ENCODE measurements at places on chromosomes 6 and 20. TPM values are rescaled to one million over a fixed set of nuclear protein-coding genes. Genes with fewer than 3 reads are reported as not detected.

ETV7 gene
- 0.86 TPM for total RNA-seq

GRCh38 chr6:157059781-157060180, 263.5 kb downstream of the TMEM242 start:
- no peak for DNase-seq

DNA sequence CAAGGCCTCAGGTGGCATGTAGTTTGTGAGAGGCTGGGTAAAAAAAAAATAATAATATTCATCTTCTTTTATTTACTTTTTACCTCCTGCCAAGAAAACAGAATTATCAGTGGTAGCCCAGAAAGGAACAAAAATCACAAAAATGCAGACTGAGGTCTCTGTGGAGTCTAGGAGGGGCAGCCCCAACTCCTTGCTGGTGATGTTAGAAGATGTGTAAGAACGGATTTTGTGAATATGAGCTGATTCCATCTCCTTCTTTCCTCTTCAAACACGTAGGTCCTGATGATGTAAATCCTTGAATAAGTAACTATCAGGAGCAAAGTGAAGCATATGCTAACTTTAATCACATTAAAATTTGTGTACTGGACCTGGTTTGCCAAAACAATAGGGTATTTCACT, 226.8 kb downstream of the EYA4 start:
- no peak for DNase-seq

RBM24 gene
- not detected for total RNA-seq

- no peak for DNase-seq
These were observed 43.2 kb downstream of the RNF24 start for GRCh38 chr20:3972161-3972560.

DNA sequence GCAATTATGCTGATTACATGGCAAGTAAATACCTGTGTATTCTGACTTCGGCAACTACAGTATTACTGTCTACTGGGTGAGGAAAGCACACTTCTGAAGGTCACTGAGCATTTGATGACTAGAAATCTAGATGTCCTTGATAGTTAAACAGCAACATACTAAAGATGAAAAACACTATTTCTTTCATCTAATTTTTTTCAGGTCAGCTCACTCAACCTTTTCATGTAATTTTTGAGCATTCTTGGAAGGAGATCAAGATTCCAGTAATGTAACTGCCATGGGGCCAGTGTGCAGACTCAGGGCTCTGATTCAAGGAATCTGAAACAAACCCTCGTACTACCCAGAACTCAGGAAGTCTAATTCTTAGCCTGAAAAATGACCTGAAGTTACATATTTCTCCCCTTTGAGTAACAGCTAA, 222.6 kb upstream of the TAB2 start:
- peak; percentile 62 for DNase-seq

- no peak for DNase-seq
These were observed 86.1 kb downstream of the CDC5L start for GRCh38 chr6:44473393-44474189.

DNA sequence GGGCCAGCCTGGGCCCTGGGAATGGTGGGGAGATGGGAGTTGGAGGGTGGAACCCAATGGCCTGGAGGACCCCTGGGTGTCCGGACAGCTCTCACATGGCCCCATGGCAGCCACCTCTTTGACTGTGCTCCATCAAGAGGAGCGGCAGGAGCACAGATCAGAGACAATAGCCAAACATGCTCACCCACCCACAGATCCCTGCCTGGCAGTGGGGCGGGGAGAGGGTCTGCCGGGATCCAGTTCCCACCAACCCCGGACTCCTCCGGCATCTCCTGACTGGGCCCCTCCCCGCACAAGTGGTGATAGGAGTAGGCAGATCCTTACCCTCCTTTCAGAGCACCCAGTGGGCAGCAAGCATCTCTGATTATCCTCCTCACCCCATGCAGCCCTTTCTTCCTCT, 31.9 kb upstream of the MRPS18A start:
- no peak for DNase-seq

DNA sequence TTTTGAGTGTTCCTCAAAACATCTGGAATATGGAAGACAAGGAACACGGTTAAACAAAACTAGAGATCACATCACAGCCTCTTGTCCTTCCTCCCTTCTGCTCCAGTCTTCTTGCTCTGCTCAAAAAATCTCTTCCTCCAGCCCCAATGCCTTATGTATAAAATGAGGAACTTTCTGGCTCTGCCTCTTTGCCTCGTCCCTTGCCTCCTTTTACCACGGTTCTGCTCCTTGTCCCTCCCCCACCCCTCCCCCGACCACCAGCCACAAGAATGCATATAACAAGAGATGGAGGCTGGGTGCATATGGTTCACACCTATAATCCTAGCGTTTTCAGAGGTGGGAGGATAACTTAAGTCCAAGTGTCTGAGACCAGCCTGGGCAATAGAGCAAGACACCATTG, 43.6 kb downstream of the PLAGL2 start:
- no peak for DNase-seq

NKAIN2 gene
- total RNA-seq = not detected

- DNase-seq = peak; percentile 52
These were observed 598 bp downstream of the HLA-B start for GRCh38 chr6:31356216-31356945.

DNA sequence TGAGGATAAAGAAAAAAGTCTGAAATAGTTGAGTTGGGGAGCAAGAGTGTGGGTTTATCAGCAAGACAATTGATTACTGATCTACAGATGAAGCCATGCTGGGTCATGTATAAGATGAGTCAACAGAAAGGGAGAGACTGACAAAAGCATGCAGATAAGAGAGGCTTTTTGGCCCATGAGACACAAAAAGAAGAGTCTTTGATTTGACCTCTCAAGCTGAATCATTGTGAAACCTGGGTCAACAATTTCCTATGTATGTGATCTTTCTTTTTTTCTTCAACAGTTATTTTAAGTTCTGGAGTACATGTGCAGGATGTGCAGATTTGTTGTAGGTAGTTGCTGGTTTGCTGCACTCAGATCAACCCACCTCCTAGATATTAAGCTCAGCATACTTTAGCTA, 15.9 kb downstream of the RIMS1 start:
- DNase-seq = no peak

DNA sequence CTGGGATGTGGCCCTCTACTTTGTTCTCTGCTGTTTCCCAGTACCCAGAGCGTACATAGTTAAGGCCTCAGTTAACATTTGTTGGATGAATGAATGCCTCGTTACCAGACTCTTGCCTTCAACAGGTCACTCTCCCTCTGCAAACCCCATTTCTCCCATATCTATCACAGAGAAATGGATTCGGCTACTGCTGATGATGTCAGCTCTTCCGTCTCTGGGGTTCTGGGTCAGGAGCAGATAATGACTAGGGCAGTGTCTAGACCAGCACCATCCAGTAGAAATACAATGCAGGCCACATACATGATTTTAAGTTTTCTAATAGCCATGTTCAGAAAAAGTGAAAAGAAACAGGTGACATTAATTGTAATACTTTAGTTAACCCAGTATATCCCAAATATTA, 47.9 kb downstream of the TOX2 start:
- DNase-seq = no peak

IRF4 gene
- 439 TPM for total RNA-seq

GRCh38 chr6:158762787-158763433, 56.3 kb downstream of the EZR start:
- DNase-seq = no peak

TSPYL1 gene
- 38.6 TPM for total RNA-seq

PRRT1 gene
- 1.6 TPM for total RNA-seq

PLA2G7 gene
- total RNA-seq = not detected

GRCh38 chr6:22024973-22025467, 271.8 kb downstream of the PRL start:
- DNase-seq = no peak

DNA sequence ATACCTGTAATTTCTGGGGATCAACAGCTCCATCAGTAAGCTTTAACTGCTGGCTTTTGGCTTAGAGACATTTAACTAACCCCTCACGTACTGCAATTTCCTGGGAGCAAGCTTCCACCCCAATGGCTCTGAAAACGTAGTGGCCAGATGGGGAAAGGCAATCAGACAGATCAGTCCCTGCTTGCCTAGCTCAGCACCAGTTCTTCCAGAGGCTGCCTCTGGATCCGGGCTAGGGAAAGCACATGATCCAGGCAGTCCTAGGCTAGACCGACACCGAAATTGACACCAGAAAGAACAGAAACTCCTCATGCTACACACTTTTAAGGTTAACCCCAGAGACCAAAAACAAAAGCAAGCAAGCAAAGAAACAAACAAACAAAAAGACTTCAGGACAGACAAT, 13.3 kb downstream of the PREP start:
- no peak for DNase-seq

DNA sequence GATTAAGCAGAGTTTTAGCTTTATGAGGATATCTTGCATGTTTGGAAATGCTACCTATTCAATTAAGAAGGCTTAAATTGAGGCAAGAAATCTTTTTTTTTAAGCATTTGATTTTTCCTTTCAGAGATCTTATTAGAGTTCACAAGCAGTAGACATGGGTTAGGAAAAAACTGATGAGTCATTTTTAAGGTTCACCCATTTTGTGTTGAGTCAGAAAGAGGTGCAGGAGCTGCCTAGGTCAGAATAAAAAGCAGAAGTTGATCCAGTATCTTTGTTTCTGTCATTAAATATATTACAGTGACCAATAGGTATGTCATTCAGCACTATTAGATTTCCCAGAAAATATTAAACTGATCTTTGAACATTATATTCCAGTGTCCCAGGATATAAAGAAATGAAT, 306.8 kb downstream of the LMBRD1 start:
- no peak for DNase-seq

DNA sequence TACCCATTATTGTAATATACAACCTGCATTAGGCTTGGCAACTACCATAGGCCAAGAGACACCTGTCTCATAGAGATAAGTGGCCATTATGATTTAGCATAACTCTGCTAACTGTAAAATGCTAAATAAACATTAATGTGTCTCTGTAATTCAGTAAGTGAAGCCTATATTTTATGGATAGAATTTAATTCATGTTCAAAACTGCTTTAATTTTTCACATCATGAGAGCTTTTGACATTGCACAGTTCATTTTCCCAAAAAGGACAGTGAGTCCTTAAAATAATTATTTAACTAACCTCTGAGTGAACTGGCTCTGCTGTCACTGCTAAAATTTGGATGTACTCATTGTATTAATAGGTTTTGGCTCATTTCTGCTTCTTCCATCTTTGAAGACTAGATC, 41.4 kb upstream of the TMX4 start:
- DNase-seq = no peak

DNA sequence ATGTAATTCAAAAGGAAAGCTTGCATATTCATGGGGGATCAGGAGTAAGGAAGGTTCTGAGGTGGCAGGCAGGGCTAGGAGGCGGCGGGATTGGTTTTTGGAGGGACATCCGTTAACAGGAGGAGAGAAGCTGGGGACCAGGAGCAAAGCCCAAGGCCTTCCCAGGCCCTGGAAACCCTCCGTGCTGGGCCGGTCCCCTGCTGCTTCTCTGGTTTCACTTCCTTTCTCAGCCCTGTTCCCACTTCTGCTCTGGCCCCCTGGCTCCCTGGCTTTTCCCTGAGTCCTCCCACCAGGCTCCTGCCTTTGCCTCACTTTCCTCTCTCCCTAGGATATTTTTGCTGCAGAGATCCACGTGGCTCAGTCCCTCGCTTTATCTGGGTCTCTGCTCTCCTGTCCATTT, 26.4 kb upstream of the SALL4 start:
- DNase-seq = no peak

GRCh38 chr6:108606250-108606690, 45.6 kb downstream of the FOXO3 start:
- DNase-seq = no peak

DNA sequence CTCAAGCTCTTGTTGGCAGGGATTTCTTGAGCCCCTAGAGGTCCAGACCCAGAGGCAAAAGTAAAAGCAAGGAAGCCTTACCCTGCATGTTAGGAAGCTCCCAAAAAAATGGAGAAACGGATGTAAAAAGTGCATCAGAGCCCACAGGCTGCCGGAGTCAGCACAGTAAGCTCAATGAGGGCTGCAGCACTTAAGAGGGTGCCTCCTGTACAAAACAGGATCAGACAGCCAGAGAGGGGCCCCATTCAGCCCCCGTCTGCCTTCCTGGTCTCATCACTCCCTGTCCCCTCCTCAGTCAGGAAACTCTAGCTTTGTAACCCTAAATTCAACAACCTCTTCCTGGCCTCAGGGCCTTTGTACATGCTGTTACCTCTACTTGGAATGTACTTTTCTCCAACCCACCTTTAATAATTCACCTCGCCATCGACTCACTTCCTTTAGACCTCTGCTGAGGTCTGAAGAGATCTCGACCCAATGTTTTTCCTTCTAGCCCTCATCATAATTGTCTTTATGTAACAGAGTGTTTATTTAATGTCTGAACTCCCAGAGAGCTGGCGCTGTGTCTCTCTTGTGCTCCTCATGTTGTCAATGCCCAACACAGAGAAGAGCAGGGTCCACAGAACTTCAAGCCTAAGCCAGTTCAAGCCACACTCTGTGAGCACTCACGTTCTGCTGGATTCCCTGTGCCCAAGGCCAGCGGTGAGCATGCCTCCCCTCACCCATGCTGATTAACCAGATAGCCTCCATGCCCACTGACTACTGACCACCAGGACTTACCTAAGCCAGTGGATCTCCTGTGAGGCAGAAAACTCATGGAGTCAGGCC, 2.8 kb upstream of the PLCG1 start:
- DNase-seq = no peak

All from activated CD8-positive, alpha-beta T cell treated with anti-CD3 and anti-CD28 coated beads for 36 hours (primary cell).